ENCODE measurements at places on chromosomes 7 and 10. TPM values are rescaled to one million over a fixed set of nuclear protein-coding genes. Genes with fewer than 3 reads are reported as not detected.

DNA sequence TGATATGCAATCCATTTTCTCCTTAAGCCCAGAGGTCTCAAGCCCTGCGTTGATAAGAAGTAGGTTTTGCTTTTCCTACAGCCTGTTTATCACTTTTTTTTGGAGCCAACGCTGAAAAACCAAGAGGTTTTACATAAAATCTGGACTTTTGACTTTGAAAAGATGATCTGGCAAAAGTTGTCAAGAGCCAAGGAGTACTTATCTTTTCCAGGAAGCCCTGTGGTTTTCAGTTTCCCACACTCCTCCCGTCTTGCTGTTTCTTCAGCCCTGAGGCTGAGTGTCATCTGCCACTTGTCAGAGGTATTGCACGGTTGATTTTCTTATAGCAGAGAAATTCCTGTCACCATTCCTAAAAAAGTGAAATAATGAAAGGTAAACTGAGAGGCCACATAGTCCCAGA, 108.7 kb downstream of the TYW1 start:
- DNase-seq, result no peak

- DNase-seq, result no peak
These were observed 502.3 kb downstream of the SH2D4B start for GRCh38 chr10:81040031-81040430.

DNA sequence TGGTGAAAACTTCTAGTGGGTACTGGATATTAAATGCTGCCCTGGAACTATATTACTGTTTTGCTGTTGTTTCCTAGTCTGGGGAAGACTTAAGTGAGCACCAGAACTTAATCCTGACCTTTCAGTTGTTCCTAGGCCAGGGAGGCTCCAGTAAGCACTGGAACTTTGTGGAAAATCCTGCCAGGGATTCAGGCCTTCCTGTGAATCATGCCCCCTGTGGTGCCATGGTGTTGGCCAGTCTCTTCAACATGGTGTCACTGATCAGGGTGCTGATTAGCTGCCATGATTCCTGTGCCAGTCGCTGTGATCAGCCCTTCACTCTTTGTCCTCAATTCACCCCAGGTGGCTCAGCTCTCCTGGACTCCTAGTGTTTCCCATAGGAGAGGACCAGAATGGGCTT, 8.5 kb upstream of the AOAH start:
- DNase-seq, result no peak

CNPY4 gene
- 2.4 TPM for total RNA-seq

DNA sequence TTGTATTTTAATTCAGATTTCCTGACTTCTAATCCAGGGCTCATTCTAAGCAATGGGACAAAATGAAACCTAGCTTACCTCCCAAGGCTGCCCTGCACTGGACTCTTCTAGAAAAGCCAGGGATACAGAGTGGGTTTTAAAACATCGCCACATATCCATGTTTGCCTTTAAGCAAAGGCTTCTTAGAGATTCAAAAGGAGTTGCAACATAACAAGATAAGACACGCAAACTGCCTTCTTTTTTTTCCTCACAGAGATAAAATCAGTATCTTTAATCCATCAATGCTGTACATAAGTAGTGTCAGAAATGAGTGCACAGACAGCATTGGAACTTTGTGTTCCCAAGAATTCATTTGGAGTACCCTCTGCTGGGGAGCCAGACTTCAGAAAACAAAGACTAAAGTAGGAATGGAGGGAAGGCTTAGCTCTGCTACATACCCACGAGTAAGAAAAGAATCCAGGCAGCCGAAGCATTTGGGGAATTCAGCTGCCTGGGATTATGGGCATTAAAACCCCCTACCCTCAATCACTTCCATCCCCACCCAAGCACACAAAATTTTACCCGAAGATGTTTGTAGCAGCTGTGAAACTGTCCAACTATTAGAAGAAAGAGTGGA, 427.8 kb downstream of the ARL4A start:
- no peak for DNase-seq

GRCh38 chr7:157263156-157263555, 73.6 kb upstream of the DNAJB6 start:
- no peak for DNase-seq

- DNase-seq, result no peak
These were observed 29.7 kb downstream of the HTRA1 start for GRCh38 chr10:122490786-122491680.

LMOD2 gene
- 838 TPM for total RNA-seq

DNA sequence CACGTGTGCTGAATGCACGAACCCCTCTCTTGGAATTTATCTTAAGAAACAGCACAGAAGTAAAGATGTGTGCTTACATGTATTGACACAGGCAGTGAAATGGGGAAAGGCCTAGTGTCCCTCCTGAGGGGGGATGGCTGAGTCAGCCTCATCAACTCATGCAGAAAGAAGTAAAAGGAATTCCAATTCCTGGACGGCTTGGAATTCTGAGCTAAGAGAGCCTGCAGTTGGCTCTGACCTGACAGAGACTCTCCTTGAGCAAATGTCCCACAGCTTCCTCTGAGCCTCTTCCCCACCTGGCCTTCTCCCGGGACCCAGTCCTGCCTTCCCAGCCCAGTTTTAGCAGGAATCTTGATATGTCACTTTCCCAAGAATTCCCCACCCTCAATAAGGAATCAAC, 542.4 kb upstream of the ADARB2 start:
- no peak for DNase-seq

GRCh38 chr10:63313066-63313717, 152.6 kb downstream of the JMJD1C start:
- DNase-seq, result no peak

GRCh38 chr10:58335306-58336005, 650 bp downstream of the UBE2D1 start:
- peak; percentile 35 for DNase-seq
